Vagina (tissue), 2 donors: ENCODE measurements at places on chromosomes 1 and 21.

DNA sequence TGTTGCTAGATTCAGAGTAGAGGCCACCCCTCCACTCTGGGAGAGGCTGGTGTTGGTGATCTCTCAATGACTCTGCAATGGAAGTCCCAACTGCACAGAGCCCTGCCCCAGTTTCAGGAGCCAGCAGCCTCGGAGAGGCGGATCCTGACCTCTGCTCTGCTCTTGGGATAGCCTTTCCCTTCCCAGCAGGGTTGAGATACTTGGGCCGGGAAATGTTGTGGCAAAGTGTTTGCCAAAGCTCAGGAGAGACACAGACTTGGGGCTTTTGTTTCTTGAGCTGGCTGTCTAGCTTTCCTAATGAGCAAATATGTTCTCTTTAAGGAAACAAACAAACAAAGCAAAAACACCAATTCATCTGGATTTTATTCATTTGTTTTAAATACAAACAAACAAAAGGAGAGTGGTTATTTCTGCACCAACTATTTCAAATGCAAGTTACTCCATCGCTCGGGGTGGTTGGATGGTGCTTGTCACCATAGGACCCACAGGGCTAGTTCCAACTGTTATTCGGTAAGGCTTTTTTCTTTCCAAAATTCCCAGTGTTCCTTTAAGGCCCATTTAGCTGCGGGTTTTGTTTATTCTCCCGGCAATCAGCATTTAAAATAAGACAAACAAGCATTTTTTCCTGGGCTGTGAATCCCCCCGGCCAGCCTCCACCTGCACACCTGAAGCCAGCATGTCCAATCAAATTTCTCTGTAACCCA is 193.9 kb upstream of the LMO4 start:
- DNase-seq, result no peak

GRCh38 chr1:86183810-86184209 is 27.2 kb upstream of the COL24A1 start:
- DNase-seq, result no peak

DNA sequence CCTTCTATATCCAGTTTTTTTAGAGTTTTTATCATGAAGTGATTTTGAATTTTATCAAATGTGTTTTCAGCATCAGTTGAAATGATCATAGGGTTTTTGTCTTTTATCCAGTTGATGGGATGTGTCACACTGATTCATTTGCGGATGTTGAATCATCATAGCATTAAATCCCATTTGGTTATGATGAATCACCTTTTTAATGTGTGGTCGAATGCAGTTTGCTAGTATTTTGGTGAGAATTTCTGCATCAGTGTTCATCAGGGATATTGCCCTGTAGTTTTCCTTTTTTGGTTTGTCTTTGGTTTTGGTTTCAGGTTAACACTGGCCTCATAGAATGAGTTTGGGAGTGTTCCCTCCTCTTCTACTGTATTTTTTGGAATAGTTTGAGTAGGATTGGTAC is 80.3 kb downstream of the DIRAS3 start:
- no peak for DNase-seq

DNA sequence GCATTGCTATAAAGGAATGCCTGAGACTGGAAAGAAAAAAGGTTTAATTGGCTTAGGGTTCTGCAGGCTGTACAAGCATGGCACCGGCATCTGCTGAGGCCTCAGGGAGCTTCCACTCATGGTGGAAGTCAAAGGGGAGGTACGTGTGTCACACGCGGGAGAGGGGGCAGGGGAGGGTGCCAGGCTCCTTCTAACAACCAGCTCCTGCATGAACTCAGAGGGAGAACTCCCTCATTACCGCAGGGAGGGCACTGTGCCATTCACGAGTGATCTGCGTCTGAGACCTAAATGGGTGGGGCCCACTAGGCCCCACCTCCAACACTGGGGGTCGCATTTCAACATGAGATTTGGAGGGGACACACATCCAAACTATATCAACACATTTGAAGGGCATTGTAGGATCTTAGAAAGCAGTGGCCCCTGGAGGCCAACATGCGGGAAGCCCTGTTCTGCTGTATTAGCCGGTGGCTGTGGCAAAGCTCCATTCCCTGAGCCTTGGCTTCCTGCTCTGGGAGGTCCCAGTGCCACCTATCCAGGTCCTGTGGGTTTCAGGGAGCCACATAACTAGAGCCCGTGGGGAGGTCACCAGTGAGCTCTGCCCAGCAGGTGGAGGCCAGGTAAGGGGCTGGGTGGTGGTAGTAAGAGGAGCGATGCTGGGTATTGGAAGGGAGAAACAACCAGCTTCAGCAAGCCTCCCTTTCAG is 10.0 kb downstream of the WNT3A start:
- DNase-seq, result no peak

- no peak for DNase-seq
These were observed 72.1 kb downstream of the LMX1A start for GRCh38 chr1:165284454-165284853.

DNA sequence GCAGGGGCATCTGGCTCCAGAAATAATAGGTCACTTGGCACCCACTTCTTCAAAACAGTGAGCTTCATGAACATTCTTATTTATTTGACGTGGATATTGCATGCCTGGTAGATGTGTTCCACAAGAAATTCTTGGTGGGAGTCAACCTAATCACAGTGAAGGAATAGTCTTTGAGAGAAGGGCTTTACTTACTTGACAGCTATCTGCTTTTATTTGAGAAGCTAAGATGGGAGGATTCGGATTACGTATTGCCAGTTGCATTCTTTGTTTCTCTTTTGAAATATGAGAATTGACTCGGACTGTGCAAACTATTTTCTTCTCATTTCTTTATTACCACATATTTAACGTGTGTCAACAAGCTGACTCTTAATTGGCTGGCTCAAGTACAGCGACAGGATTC is 117.2 kb downstream of the FASLG start:
- DNase-seq, result no peak

- no peak for DNase-seq
These were observed 31.6 kb downstream of the PDE9A start for GRCh38 chr21:42685036-42685435.

- DNase-seq, result no peak
These were observed 98.0 kb upstream of the HP1BP3 start for GRCh38 chr1:20885121-20885520.

GRCh38 chr1:9280015-9280860 is 12.5 kb upstream of the SPSB1 start:
- DNase-seq, result no peak

DNA sequence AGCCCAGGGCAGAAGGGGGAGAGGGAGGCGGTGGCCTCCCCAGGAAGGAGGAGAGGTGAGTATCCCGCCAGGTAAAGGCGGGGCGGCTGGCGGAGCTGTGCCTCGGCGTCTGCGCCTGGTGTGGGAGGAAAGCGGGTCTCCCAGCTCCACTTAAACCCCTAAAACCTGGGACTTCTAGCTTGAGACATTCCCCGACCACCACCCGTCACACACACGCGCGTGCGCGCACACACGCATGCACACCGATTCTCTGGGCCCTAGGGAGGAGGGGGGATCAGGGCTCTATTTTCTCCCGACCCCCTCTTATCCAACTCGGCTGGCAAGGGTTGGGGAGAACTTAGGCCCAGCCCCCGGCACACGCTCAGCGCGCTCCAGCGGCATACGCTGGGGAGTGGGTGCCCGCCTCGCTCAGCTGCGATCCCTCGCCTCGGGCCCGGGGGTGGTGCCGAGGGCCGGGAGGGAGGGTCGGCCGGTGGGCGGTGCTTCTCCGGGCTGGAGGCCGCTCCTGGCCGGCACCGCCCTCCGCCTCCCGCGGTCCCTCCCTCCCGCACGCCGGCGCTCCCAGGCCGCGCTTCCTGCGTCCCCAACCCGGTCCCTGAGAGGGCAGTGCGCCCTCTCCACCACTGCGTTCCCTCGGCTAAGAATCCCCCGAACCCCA is at the start of gene TMEM51:
TMEM51 (plus strand) TSS at position 564 of the 658 bp plus-strand sequence. CDS start 61,341 bp downstream, outside the sequence.
- DNase-seq, result no peak

GRCh38 chr1:121587777-121588176 is 403.0 kb downstream of the SRGAP2C start:
- no peak for DNase-seq

DNA sequence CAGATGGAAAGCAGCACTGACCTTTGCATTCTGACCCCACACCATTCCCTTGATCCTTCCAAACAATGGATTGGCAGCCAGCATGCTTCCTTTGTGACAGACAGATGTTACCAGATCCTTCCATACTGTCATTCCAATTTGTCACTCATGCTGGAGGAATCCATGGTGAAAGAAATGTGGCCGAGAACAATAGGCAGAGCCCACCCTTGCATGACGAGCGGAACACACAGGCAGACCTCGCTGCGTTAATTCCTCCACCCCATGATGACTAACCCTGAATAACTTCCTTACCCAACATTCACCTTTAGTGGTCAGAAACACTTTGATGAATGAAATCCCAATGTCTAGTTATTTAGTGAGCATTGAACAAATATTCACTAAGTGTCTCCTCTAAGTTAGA is 45.1 kb downstream of the PDPN start:
- DNase-seq, result no peak

DNA sequence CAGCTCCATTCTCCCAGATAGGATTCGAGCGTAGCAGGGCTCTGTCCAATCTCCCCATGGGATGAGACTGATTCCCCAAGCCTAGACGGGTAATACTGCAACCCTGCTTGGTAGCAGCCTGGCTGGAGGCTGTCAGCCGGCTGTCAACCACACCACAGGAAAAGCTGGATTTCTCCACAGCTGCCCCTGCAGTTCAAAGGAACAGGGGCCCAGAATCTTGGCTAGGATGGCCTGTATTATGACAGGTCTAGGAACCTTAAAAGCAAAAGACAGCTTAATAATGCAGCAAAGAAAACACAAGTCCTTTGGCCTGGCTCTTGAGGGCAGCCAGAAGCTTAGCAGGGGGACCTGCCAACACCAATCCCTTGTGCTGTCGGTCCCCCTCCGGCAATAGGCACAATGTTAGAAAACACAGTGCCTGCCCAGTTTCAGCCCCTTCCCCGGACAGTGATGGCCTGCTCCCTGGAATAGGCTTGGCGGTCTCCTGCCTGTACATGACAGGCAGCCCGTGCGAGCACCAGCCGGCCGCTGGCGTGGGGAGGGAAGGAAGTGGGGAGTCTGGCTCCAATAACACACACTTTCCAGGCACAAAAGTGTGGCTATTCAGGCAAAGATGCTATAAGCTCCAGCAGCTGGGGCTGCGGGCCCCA is 90.5 kb downstream of the TRABD2B start:
- no peak for DNase-seq

DNA sequence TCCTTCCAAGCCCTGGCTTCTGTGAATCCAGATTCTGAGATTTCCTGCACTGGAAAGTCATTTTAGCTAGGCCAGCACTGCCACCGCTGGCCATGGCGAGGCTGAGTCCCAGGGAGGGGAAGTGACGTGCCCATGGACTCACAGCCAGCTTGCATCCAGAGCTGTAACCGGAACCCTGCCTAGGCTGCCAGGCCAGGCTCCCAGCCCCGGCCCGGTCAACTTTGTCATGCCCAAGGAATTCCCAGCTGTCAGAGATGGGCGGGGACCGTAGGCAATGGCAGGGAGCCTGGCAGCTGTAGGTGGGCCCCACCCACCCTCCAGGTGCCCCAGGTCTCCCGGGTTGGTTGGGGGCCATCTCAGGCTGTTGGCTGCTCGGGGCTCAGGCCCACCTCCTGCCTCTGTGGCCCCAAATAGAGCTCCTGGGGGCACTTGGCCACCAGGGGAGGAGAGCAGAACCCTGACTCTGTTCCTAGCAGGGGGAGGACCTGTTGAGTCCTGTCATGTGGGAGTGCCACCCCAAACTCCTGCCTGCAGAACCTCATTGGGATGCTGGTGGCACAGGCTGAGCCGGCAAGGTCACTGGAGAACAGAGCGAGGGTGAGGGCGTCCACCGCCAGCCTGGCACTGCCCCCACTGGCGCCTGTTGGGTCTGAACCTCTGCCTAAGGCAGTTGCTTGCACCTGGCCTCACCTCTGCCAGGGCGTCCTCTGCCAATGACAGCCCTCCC is 57.8 kb downstream of the FOXO6 start:
- DNase-seq, result peak; percentile 92

DNA sequence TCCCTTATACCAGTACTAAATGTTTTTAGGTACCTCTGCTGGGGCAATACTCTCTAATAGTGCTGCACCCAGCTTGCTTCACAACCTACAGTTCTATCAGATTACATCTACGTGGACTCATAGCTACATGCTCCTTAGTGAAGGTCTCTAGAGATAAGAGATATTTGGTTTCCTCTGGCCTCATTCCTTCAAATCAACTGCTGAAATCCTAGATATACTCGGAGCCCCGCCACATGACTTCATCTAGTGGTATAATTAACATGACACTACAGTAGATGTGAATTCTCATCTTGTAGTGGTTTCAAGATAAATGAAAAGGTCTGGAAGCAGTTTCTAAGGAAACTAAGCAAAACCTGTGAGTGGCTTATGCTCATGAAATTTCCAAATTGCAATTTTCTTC is 115.4 kb downstream of the SMYD2 start:
- no peak for DNase-seq

- no peak for DNase-seq
These were observed 254.7 kb upstream of the PTBP2 start for GRCh38 chr1:96466842-96467241.

DNA sequence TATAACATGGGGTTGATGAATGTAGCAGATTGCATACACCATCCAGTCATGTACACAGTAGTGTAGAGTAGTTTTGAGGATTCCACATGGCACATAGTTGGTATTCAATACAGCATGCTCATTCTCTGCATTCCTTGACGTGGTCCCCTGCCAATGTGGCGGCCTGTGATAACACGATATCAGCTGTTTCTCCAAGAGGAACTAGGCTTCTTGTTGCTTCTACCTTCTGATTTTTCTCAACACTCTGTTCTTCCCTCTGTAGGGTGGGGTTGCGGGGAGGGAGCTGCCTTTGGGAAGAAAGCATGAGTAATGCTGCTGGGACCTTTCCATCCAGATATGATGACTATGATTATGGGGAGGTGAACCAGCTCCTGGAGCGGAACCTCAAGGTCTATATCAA is 19.4 kb downstream of the SESN2 start:
- DNase-seq, result no peak

DNA sequence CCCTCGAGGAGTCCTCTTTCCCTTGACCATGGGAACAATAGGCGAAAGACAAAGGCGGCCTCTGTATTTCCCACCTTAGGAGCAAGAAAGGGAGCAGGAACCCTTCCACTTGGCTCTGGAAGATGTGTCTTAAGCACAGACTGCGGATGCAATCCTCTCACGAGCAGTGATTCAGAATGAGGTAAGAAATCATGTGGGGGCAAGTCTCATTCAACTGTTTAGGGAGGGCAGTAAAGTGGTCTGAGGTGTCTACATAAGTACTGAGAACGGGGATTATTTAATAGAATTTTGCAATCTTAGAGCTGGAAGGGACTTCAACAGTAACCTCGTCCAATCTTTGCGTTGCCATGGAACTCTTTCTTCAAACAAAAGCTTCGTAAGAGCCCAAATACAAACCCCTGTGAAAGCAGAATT is 1.6 kb upstream of the DYRK3 start:
- DNase-seq, result no peak

GRCh38 chr1:10629091-10629815 is 154.5 kb downstream of the PEX14 start:
- no peak for DNase-seq
